ENCODE measurements at places on chromosomes 6 and 20. TPM values are rescaled to one million over a fixed set of nuclear protein-coding genes. Genes with fewer than 3 reads are reported as not detected.

GRCh38 chr6:55290736-55291135 is 36.5 kb upstream of the GFRAL start:
- DNase-seq: no peak

DNA sequence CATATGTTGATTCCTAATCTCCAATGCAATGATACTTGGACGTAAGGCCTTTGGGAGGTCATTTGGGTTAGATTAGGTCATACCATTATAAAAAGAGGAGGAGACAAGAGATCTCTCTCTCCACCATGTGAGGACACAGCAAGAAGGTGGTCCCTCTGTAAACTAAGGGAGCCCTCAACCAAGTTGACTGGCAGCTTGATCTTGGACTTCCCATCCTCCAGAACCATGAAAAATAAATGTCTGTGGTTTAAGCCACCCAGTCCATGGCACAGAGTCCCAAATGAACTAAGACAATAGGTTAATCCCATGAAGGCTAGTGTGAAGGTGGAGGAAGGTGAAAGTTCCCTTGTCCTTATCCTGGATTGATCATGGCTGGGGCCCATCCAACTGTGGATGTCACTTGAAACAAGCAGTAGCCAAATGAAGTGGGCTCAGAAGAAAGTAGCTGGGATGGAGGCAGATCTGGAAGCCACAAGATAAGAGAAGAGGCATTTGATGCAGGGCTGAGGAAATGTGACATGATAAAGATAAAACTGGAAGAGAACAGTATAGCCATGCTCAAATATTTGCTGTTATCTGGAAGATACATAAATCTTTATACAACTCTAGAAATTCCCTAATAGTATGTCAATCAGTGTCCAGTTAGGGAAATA is 99.9 kb downstream of the BANF2 start:
- no peak for DNase-seq

DNA sequence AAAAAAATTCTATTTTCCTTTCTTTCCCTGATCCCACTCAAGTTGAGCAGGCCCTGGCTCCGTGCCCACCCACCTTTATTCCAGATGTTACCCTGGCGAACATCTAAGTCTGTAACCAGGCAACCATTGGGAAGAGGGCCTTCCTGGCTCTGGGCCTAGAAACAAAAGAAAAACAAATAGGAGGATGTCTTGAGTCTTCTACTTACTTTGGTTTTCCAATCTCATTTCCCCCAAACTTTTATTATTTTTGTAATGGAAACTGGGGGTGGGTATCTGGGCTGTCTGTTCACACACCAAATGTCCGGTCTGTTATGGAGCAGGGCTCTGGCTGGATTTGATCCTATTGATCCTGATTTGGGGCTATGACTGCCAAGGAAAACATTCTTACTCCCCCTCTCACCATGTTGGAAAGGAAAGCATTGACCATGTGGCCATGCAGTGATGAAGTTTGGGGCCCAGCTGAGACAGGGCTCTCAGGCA is 744.1 kb downstream of the DHX35 start:
- no peak for DNase-seq

GRCh38 chr6:158206740-158207421 is 38.7 kb downstream of the GTF2H5 start:
- no peak for DNase-seq

GRCh38 chr6:147527197-147527596 is 18.7 kb downstream of the SAMD5 start:
- no peak for DNase-seq

DNA sequence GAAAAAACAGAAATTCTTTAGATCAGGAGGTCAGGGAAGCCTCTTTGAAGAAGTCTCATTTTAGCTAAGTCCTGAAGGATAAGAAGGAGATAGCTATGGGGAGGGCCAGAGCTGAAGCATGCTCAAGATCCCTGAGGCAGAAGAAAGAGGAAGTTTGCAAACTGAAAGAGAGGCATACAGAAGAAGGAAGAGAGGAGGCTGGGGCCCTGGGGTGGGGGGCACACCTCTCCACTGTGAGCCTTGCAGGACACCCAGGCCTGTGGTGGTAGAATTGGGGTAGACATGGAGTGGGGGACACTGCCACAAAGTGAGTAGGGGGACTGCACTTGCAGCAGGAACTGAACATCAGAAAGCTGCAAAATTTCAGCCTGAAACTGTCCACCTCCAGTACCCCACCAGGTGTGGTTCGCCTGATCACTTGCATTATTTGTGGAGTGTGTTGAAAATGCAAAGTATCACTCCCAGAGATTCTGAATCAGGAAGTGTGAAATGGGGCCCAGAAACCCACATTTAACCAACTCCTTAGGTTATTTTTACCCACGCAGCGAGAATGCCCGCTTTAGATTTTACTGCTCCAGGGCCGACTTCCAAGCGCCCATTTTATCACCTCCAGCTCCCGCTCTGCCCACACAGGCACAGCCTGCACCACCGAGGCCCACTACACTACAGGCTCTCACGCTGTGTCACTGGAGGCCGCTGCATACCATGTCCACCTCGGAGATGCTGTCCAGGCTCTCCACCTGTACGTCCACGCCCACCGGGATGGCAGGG is 44.0 kb downstream of the GABRR2 start:
- no peak for DNase-seq

GRCh38 chr6:112343977-112344376 is 3.2 kb upstream of the RFPL4B start:
- DNase-seq: no peak

GRCh38 chr20:41848180-41848579 is 230.0 kb upstream of the CHD6 start:
- no peak for DNase-seq

DNA sequence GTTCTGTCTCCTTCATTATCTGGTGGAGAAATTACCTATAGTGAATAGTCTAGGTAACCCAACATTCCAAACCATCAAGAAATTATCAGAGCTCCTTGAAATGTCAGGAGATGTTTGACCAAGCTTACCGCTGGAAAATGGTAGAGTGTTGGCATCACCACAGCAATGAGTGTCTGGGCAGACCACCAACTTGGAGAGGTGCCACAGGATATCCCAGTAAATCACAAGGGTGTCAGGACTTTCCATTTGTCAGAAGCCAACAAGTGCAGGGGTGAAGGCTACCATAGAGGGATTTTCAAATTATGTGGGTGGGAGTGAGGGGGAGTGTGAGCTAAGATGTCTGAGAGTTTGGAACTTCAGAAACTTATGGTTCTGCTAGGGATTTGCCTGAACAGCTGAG is 73.2 kb downstream of the VGLL2 start:
- no peak for DNase-seq

- no peak for DNase-seq
Observed at GRCh38 chr6:121142093-121142492, 192.2 kb downstream of the TBC1D32 start.

DNA sequence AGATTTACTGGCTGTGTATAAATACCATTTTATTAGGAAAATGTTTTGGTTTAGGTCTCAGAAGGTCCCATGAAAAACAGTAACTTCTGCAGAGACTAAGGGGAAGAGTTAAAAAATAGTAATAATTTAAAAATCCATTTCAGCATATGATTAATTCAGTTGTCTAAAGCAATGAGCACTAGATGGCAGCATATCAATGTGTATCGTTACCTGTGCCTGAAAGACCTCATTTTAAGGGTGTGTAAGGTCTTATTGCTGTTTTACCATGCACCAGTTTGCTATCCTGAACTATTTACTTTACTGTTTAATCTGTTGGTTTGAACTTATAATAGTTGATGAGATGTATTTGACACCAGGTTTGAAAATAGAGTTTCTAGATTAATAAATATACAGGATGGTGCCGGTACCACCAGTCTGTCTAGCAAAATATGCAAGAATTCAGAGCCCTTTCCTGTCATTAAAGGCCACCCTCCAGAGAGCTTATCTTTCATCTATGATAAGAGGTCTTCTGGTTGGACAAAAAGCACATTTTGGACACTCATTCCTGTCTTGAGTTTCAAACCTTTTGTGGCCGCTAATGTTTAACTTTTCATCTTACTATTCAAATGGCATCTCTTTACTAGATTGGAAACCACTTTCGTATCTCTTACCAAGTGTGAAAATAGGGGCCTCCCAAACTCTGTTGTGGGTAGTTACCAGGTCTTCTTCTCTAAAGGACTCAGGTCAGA is 8.9 kb upstream of the AHI1 start:
- DNase-seq: no peak

DNA sequence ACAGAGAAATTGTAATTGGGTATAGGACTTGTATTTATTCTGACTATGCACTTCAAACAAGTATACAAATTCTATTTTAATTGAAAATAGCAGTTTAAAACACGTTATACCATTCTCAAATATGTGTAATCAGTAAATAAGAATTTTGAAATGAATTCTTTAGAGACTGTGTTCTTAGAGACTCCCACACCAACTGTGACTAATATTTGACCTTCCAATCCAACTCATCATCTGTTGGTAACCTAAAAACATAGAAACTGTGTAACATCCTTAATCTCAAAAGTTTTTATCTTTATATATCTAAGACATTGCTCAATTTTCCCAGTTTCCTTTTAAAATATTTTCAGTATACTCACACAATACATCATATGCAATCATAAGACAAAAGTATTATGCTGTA is 83.9 kb downstream of the KHDRBS2 start:
- no peak for DNase-seq

GRCh38 chr6:74091136-74091793 is 395.3 kb downstream of the CD109 start:
- DNase-seq: no peak

DNA sequence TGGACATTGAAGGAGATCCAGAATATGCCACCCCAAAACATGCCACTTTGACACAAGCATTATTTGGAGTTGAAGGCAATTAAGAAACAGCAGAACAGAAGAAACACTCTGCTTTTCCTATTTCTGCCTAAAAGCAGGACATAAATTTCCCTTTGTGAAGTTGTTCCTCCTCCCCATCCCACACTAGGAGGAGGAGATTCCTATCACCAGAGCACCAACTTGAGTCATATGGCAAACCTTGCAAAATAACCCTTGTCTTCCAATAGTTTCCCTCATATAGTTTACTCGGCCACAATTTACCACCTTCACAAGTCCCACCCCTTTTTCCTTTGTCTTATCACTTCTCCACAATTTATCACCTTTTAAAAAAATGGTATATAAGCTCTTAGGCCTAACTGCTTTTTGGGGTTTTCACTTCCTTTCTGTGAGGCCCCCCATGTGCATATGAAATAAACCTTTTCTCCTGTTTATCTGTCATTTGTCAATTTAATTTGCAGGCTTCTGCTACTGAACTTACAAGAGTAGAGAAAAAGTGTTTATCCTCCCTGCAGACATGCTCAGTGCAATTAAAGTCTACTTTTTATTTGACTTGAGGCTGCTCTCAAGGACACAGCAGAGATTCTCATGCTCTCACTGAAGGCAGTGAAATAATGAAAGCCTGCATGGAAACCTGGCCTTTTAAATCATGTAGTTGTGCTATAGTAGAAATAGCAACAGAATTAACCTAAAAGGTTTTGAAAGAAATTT is 2.8 kb upstream of the RAB23 start:
- no peak for DNase-seq

DNA sequence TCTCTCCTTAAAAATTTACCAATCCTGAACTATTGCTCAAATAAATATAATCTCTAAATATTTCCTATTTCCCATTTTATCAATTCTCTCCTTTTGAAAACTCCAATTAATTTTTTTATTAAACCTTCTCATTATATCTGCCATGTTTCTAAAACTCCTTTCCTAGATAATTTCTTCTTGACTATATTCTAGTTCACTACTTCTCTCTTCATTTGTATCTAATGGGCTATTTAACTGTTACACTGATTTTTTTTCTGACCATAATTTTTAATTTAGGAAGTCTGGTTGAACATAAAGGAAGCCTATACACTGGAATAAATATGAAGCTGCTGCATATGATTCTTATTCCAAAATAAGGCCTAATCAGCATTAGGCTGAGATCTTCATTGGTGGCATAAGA is 96.3 kb upstream of the PLN start:
- no peak for DNase-seq

DNA sequence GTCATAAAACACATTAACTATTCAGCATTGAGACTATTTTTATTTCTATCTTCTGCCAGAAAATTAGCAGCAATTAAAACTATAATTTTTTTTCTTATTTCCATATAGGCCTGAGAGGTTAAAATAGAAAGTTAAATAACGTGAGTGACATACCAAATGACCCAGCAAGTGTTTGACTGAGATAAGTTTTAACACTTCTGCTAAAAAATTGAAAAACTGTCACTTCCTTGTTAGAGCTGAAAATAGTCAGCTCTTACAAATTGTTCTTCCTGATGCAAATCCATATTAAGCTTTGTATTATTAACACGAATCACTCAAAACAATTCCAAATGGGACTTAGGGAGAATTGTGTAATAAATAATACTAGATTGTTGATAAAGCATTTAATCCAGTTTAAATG is 26.5 kb upstream of the STX11 start:
- DNase-seq: no peak

- no peak for DNase-seq
Observed at GRCh38 chr6:167005350-167006159, 6.4 kb downstream of the CEP43 start.

GRCh38 chr20:2162125-2162822 is 60.6 kb downstream of the STK35 start:
- DNase-seq: no peak

GRCh38 chr6:77143659-77144447 is 319.4 kb downstream of the HTR1B start:
- no peak for DNase-seq

- no peak for DNase-seq
Observed at GRCh38 chr6:162712694-162713093, 14.9 kb downstream of the PRKN start.

GRCh38 chr6:125132058-125132457 is 21.5 kb upstream of the TPD52L1 start:
- DNase-seq: no peak

DNA sequence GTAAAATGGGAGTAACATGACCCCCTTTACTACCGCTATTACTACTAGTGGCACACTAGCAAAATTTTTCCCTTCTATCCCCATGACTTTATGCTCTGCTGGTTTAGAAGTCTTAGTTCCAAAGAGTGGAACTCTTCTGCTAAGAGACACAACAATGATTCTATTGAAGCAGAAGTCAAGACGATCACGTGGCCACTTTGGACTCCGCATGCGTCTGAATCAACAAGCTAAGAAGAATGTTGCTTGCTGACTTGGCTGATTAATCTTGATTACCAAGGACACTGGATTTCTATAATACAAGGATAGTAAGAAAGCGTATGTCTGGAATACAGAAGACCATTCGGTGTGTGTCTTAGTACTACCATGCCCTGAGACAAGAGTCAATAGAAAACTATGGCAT is 244.7 kb upstream of the BTBD3 start:
- DNase-seq: no peak

SMLR1 gene
- polyA plus RNA-seq: 4.4 TPM

LAMA4 gene
- polyA plus RNA-seq: 90.0 TPM

C20orf144 gene
- polyA plus RNA-seq: 0.46 TPM

FAM8A1 gene
- 44.3 TPM for polyA plus RNA-seq

ADGRB3 gene
- polyA plus RNA-seq: 4.6 TPM

PAQR8 gene
- 27.6 TPM for polyA plus RNA-seq

MBOAT1 gene
- polyA plus RNA-seq: 26.1 TPM

NKX2-2 gene
- not detected for polyA plus RNA-seq

EDN3 gene
- 5.2 TPM for polyA plus RNA-seq

BCAS1 gene
- polyA plus RNA-seq: 5.3 TPM

DEF6 gene
- 4.2 TPM for polyA plus RNA-seq

LPIN3 gene
- polyA plus RNA-seq: 8.1 TPM

SLC25A27 gene
- 26.9 TPM for polyA plus RNA-seq
